Right hindlimb (tissue), 1 donor: ENCODE measurements at places on chromosomes 3 and 15.

DNA sequence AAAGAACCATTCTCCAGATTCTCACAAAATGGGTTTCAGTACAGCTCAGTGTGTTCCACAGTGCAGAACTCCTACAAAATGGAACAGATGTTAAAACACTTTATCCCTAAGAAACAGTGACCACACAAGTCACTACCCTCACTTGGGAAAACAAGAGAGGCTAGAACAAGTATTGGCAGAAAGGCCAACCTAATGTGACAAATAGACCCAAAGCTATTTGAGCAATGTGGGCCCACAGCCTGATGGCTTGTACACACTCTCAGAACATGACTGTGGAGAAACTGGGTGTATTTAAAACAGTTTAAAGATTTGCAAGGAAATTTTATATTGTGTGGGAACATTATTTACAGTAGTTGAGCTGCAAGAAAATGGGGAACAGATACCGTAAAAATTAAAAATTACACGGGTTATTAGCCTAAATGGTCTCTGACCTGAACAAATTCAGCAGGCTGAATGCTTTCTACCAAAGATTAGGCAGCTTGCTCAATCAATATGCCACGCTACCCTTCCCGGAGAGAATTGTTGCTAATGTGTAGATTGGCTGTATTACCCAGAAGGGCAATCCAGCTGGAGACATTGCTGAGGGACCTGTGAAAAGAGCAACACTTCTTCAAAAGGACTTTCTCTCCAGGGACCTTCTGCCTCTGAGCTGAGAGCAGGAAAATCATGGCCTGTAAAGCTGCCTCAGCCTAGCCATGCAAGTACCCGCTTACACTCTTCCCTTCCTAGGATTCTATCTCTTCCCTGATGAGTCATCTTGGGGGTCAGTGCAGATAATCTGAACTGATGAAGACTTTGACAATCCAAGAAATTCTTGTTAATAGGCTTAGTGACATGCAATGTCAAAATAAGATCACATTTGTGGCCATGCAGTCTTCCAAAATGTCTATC lies 97.1 kb downstream of the STRIT1 start:
- DNase-seq, result peak; percentile 39

DNA sequence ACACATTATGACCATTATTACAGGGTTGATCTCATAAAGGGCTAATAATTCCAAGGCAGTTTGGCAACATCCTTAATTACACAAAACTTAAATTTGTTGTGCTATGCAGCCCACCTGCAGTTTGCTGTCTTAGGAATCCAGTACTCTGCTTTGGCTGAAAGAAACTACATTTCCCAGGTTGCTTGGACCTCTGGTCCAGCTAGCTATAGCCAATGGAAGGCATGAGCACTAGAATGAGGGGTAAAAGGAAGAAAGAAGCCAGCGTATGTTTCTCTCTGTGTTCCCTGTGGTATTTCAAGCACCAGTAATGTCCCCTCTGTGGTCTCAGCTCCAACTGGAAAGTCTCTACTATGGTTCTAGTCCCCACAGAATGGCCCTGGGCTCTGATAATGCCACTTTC lies 84.3 kb upstream of the TSC22D2 start:
- DNase-seq, result no peak

DNA sequence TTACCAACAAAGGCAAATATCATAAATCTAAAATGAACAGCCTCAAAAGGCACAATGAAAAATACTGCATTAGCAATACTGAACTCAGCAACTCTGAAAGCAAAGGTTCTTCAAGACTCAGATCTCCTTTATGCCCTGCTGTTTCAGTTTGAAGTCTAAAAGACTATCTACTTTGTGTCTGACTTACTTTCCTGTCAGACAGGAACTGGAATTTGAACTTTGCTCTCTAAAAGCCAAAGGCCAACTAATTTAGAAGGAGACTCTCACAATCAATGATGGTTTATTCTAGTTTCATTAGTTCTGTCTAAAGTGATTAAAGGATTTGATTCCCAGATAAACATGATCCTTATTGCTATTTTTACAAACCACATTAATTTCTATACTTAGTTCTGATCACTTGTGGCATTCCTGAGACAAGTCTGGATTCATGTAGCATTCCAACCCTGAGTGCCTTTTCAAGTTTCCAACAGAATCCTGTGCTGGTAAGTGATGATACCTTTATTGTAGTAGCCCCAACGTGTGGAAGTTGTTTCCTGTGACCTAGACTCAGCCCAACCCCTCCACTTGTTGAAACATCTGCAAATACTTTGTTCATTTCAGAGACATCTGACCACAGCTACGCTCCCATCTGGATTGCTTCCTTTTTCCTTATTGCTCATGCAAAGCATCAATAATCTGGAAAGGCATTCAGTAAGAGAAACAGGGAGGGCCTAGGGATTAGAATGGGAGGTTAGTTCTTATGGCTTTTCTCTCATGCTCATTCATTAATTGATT lies 14.9 kb upstream of the LEKR1 start:
- no peak for DNase-seq

- no peak for DNase-seq
These were observed 33.0 kb downstream of the MBNL1 start for GRCh38 chr3:152301745-152302181.

DNA sequence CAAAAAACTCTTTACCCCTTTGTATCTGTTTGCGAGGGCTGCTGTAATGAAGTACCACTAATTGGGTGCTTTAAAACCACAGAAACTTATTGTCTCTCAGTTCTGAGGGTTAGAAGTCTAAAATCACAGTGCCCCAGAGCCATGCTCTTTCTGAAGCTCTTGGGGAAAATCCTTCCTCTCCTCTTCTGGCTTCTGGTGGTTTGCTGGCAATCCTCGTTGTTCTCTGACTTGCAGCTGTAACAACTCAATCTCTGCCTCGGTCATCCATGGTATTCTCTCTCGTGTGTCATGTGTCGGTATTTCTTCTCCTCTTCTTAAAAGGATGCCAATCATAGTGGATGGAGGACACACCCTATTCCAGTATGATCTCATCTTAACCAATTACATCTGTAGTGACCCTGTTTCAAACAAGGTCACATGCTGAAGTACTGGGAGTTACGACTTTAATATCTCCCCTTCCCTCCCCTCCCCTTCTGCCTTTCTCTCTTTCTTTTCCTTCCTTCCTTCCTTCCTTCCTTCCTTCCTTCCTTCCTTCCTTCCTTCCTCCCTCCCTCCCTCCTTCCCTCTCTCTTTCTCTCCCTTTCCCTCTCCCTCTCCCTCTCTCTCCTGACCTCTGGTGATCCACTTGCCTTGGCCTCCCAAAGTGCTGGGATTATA lies 6.5 kb upstream of the ARL8B start:
- DNase-seq, result no peak

GRCh38 chr3:149494759-149495580 lies 20.5 kb downstream of the TM4SF4 start:
- DNase-seq, result no peak

DNA sequence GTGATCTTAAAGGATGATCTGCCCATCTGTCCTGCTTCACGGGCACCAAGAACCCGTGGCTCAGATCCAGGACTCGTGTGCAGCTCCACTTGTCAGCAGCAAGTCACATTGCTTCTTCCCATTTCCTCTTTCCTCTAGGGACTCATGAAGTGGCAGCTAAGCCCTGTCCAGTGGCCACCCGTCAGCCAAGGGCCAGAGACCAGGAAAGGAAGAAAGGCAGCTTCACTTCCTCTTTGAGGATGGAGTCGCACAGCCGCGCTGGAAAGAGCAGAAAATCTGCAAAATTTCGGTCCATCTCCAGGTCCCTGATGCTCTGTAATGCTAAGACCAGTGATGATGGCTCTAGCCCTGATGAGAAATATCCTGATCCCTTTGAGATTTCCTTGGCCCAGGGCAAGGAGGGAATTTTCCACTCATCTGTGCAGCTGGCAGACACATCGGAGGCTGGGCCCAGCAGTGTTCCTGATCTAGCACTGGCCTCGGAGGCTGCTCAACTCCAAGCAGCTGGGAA lies 28.5 kb downstream of the IL16 start:
- no peak for DNase-seq

DNA sequence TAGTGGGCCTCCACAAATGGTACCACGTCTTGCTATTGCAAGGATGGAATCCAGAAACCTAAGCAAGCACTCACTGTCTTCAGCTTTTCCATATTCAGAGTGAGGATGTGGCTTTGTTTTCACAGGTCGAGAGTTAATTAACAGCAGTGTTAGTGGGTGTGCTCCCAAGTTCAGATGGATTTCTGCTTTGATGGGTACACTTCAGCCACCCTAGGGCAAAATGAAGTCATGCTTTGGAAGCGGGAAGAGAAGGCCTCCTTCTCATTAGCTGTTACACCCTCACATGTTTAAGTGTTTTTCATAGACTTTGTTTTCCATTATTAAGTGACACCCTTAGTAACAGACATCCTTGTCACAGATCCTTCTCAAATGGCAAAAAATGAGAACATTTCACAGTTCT lies 36.3 kb upstream of the DYNC1LI1 start:
- no peak for DNase-seq

GRCh38 chr3:42718338-42718737 lies 15.7 kb upstream of the HHATL start:
- no peak for DNase-seq

- no peak for DNase-seq
These were observed 333.0 kb upstream of the SATB1 start for GRCh38 chr3:18758047-18758704.

DNA sequence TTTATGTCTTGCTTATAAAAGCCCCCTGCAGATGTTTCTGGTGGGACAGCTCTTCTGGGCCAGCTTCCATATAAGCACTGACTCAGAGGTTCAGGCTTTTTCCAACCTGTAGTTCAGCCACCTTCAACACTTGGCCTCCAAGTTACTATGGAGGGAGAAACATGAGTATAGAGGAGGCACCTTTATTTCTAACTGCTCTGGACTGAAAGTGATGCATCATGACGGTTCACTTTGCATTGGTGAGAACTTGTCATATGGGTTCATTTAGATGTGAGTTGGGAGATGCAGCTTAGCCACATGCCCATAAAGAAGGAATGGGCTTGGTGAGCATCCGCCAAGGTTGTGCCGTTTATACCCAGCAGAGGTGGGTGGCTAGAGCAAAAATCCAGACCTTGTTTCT lies 58.8 kb upstream of the CFAP161 start:
- no peak for DNase-seq

- no peak for DNase-seq
These were observed 70.0 kb upstream of the LIMD1 start for GRCh38 chr3:45524565-45524964.

GRCh38 chr3:39021029-39021428 lies 30.7 kb downstream of the SCN11A start:
- DNase-seq, result no peak

DNA sequence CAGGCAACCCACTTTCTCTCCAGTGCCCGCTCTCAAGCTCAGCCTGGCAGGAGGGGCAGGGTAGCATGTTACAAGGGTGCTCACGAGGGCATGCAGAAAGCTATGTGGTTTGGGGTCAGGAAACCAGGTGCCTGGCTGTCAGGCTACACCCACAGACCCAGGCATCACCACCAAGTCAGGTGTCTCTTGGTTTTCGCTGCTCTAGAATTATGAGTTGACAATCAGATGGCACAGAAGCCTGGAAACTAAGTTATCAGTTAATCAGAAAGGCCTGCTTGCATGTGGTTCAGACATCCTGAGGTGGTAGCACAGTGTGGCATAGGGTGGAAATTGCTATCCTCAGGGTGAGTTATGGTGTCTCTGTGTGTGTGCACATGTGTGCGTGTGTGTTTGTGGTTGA lies 16.2 kb upstream of the CCR9 start:
- no peak for DNase-seq

DNA sequence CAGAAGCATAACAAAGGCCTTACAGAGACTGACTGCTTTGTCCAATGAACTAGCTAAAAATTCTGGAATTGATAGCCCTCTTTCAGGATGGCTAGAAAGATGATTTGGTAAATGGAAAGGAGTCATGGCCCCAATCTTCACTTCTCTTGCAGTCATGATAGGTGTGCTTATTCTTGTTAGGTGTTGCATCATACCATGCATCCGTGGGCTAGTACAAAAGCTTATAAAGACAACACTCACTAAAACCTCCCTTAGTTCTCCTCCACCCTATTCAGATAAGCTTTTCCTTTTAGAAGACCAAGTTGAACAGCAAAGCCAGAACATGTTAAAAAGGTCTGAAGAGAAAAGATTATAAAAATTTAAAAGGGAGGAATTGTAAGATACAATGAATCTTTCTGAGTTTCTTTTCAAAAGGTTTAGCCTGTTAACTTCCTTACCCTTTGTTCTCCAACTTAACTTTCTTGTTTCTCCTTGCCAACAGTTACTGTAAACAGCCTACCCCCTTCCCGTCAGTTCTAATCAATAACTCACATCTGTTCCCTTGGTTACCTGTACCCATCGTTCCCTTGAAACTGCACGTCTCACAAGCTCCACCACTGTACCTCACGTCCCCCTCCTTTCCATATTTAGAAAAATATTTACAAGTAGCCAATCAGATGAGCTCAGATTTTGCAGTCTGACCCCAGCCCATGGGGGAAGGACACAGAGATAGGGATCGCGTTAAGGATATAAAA lies 105.8 kb downstream of the ZBBX start:
- no peak for DNase-seq

- no peak for DNase-seq
These were observed 162.5 kb downstream of the DPH6 start for GRCh38 chr15:35383506-35383905.

DNA sequence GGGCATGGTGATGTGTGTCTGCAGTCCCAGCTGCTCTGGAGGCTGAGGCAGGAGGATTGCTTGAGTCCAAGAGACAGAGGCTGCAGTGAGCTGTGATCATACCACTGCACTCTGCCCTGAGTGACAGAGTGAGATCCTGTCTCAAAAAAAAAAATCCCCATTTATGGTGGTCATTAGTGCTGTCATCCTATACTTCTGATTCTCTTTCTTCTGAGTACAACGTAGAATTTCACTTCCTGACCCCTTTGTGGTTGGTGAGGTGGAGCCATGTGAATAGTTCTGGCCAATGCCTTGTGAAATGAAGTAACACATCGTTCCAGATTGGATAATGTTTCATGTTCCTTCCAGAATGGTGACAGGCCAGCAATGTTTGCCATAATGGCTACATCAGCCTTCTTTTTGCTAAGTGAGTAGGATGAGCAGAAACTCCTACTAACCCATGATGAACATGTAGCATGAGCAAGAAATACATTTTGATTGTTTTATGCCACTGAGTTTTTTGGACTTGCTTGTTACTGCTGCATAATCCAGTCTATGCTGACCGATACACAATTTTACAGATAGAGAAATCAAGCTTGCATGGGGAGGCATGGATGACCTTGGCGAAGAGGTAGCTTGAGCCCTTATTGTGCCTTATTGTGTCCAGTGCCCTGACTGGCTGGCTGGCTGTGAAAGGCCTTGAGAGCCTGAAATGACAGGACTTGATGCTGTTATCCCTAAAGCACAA lies 30.9 kb upstream of the TLE3 start:
- no peak for DNase-seq

GRCh38 chr3:170442947-170443346 lies 24.3 kb downstream of the CLDN11 start:
- no peak for DNase-seq

DNA sequence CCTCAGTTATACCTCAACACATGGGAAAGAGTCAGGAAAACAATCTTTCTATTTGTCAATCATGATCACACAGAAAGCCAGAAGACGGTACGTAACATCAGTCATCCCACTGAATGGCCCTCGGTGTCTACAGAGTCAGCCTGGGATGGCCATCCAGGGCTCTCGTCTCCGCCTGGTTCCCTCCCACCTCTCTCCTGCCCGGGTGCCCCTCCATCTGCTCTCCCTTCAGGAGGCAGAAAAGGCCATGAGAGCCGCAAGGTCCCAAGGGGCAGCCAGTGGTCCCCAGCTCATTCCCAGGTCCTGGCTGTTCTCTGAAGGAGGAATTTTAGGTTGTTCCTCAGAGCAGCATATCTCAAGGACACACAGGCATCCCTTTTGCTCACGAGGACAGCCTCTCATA lies 4.4 kb upstream of the LRRC15 start:
- no peak for DNase-seq
